ENCODE measurements at places on chromosomes 5 and 9.

DNA sequence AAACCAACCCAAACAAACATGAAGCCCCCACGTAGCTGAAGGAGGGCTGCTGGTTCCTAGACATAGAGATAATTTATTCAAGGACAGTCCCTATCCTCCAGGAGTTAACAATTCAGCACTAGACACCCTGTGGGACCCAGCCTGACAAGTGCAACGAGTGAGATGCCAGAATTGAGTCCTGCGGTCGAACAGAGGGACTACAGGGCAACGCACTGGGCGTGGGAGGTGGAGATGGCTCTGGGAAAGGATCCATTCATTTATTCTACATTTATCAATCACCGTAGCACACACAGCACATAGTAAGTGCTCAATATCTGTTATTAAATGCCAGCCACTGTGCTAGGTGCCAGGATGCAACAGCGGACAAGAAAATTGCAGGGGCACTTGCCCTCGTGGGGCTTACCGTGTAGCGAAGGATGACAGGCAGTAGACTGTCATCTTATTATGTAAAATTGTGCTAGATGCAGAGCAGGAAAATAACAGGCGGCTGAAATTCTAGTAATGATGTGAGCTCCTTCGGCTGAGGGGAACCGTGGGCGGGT is 855 bp upstream of the ARHGAP26 start:
- no peak for DNase-seq

GRCh38 chr5:144100702-144101101 is 69.8 kb downstream of the YIPF5 start:
- DNase-seq: no peak

DNA sequence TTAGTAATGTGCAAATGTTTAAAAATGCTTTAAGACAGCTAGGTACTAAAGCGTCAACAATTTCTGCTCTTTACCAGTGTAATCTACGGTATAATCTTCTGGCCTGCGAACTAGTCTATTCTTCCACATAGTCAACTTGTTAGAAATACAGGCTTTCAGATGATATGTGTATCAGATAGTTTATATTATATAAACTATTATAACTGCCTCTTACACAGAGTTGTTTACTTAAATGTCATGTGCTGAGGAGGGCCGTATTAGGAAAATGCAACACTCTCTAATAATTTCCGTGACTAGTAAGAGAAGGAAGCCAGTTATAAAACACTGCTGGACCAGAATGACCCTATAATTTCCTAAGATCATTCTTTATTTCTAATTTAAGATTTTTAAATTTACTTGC is 63.6 kb downstream of the WDR41 start:
- no peak for DNase-seq

GRCh38 chr5:78927657-78928282 is 57.3 kb downstream of the ARSB start:
- no peak for DNase-seq

DNA sequence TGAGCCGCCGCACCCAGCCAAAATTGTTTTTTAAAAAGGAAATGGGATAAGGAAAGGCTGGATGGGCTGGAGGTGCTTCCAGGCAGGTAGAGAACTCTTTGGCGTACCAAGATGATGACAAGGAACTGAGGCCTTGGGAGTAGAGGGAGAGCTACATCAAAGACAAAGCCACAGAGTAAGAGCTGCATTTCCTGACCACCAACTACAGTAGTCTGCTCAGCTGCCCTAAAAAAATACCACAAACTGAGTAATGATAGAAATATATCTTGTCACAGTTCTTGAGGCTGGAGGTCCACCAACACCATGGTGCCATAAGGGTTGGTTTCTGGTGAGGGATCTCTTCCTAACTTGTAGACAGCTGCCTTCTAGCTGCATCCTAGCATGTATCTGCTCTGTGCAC is 8.2 kb downstream of the OR1K1 start:
- no peak for DNase-seq

Measured in stimulated activated CD4-positive, alpha-beta T cell treated with anti-CD3 and anti-CD28 coated beads, Interleukin-1b, Interleukin-23, amount 100 ng/mL, for 1 hour (primary cell).